ENCODE measurements at places on chromosomes 7 and 10.

DNA sequence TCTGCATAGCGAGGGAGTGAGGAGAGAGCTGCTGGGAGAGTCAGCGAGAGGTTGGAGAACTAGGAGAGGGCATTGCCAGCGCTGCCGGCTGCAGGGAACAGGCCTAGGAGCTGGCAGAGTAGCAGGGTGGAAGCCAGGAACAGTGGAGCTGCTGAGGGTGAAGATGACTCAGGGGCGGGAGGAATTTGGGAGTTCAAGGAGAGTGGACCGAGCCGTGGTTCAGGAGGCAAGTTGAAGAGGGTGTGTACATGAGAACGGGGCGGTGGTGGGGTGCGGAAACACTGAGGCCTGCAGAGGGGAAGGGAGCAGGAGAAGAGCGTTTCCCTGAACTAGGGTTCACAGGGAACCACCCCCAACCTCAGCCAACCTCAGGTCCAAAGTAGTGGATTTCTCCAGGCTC lies 31.5 kb downstream of the HIF1AN start:
- no peak for DNase-seq

DNA sequence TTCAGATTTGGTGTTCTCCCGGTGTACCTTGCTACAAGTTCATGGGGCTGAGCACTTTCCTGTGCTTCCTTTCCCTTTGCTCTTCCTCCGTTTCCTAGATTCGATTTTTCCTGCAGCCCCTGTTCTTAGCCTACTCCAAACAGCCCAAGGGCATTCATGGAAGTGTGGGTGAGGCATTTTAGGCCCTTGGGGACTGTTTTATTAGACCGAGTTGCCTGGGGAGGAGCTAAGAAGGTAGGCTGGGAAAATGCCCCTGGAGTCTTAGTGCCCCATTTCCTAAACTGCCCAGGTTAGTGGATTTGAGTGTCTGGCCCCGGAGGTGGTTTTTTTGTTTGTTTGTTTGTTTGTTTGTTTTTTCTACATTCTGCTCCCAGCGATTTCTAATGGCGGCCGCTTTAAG lies 1.8 kb downstream of the LRMDA start:
- no peak for DNase-seq

- no peak for DNase-seq
Observed at GRCh38 chr10:80156216-80156615, 23.7 kb downstream of the PLAC9 start.

DNA sequence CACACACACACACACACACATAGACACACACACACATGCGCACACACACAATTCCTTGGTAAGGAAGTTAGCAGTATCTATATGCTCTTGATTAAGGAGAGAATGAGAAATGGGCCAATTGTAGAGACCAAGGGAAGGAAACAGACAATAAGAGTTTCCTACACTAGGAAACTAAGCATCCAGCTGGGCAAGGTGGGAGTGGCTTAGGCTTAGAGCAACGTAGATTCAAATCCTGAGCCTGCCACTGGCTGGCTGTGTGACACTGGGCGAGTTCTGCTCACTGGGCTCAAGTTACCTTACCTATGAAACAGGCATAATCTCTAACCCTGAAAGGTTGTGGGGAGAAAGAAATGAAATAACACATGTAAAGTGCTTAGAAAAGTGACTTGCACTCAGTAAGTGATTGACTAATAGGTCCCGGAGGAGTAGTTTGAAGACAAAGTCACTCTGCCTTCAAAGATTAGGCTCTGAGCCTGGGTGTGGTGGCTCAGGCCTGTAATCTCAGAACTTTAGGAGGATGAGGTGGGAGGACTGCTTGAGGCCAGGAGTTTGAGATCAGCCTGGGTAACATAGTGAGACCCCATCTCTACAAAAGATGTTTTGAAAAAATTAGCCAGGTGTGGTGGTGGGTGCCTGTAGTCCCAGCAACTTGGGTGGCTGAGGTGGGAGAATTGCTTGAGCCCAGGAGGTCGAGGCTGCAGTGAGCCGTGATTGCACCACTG lies 701.4 kb downstream of the PARD3 start:
- no peak for DNase-seq

DNA sequence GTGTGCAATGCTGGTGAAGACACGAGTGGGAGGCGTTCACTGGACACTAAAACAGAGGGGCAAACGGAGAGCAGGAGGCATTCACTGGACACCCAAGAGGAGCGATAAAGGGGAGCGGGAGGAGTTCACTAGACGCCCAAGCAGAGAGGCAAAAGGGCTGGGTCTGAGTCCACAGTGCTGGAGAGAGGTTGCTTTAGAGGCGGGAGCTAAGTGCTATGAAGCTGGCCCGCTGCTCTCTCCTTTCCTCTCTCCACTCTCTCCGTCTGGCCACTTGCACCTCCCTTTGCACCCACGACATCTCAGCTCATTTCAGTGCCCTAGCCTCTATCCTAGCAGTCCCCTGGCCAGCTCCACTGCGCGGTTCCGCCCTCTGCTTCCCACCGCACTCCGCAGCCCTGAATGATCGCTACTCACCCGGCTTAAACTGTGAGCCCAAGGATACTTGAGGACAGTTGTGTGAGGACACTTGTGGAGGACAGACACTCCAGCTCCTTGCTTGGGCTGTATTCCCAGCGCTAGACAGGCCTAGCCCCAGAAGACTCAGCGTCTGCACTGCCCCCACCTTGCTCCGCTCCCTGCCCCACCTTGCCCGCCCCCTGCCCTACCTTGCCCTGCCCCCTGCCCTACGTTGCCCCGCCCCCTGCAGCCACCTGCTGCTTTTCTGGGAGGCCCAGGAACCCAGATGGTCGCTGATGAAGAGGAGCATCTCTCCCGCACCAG lies 78.8 kb upstream of the CPXM2 start:
- no peak for DNase-seq

- DNase-seq, result no peak
Observed at GRCh38 chr10:10967029-10967428, 50.6 kb upstream of the CELF2 start.
